ENCODE measurements at places on chromosomes 7 and 10.

DNA sequence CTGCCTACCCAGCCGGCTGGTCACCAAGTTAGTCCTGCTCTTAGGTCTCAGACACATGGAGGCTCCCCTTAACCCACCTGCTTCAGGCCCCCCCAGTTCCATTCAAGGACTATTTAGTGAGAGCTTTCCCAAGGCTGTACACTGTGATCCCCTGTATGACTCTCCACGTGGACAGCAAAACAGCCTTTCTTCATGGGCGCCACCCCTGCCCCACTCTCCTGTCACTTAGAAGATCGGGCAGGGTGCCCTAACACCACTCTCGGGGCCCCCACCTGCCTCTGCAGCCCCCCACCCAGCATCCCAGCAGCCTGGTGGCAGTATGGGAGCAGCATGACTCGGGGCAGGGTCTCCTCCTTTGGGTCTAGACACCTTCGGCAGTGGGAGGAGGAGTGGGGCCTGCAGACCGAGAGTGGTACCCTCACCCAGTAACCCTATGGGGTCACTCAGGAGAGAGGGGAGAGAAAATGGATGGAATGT is 116.6 kb downstream of the PTPN20 start:
- ATAC-seq = no peak
- no peaks in the 10 kb centered on the region for H3K4me1 ChIP-seq
- H3K4me3 ChIP-seq = no peak overlapping the region
- H3K36me3 ChIP-seq = no peaks in the 10 kb centered on the region
- peaks cover 21% of the 10 kb centered on the region for H3K27me3 ChIP-seq
- no peak overlapping the region for H3K27ac ChIP-seq

GRCh38 chr7:65397730-65398142 is 24.1 kb downstream of the ZNF92 start:
- H3K36me3 ChIP-seq = peaks cover 76% of the 10 kb centered on the region
- no peaks in the 10 kb centered on the region for H3K27me3 ChIP-seq
- ATAC-seq = no peak
- H3K27ac ChIP-seq = no peak overlapping the region

DNA sequence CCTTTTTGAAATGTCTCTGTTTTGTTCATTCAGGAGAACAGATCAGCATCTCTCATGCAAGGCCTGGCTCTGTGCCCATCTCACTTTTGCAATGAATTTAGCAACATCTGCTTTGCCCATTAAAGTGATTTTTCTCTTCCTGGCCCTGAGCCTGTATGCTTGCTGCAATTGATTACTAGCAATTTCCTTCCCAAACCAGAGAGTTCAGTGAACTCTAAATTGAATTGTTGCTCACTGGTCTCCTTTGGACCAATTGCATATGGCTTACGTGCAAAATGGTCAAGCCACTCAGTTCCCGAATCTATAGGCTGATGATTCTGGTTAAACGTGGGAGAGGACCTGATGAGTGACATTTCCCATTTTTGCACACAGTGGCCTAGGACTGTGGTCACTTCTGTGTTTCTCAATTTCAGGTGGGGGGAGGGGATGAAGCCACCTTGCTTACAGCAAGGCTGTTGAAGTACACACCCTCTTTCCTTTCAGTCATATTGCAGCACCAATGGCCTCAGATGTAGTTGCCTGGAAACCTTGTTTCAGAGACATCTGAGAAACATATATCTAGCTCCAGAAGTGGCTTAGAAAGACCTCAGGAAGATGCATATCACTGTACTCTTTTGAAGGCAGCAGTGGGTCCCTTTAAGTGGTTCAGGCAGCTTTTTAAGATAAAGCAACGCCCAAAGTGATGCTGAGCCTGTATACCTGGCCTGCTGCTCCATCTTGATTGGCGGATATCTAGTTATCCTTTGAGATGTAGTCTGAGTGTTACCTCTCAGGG is 201.4 kb downstream of the PTEN start:
- peak overlapping the region; percentile 76 for H3K27ac ChIP-seq
- H3K4me1 ChIP-seq = peaks cover 78% of the 10 kb centered on the region
- H3K4me3 ChIP-seq = no peak overlapping the region
- H3K36me3 ChIP-seq = no peaks in the 10 kb centered on the region
- ATAC-seq = peak; percentile 75
- H3K27me3 ChIP-seq = no peaks in the 10 kb centered on the region

- peaks cover 17% of the 10 kb centered on the region for H3K27me3 ChIP-seq
- no peak for ATAC-seq
Measured at GRCh38 chr10:98745645-98746044, 298.9 kb upstream of the HPS1 start.

GRCh38 chr10:6543431-6544005 is 36.6 kb downstream of the PRKCQ start:
- no peaks in the 10 kb centered on the region for H3K36me3 ChIP-seq
- peaks cover 12% of the 10 kb centered on the region for H3K4me1 ChIP-seq
- H3K27me3 ChIP-seq = peaks cover 37% of the 10 kb centered on the region
- H3K27ac ChIP-seq = no peak overlapping the region
- H3K4me3 ChIP-seq = peak overlapping the region; percentile 47
- peak; percentile 36 for ATAC-seq

DNA sequence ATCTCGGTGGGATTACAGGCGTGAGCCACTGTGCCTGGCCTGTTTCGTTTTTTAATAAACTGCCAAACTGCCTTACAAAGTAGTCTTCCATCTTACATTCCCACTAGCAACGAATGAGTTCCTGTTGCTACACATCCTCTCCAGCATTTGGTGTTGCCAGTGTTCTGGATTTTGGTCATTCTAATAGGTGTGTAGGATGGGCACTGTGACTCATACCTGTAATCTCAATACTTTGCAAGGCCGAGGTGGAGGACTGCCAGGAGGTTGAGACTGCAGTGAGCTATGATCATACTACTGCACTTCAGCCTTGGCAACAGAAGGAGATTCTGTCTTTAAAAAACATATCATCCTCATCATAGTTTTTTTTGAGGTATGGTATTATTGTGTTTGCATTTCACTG is 21.4 kb upstream of the RSBN1L start:
- ATAC-seq = peak; percentile 68
- no peaks in the 10 kb centered on the region for H3K27me3 ChIP-seq
- no peak overlapping the region for H3K4me3 ChIP-seq
- no peak overlapping the region for H3K27ac ChIP-seq
- H3K36me3 ChIP-seq = peaks cover 11% of the 10 kb centered on the region

- H3K4me1 ChIP-seq = no peaks in the 10 kb centered on the region
- H3K36me3 ChIP-seq = no peaks in the 10 kb centered on the region
- no peak overlapping the region for H3K4me3 ChIP-seq
Measured at GRCh38 chr10:67809107-67809506, 28.9 kb downstream of the DNAJC12 start.

DNA sequence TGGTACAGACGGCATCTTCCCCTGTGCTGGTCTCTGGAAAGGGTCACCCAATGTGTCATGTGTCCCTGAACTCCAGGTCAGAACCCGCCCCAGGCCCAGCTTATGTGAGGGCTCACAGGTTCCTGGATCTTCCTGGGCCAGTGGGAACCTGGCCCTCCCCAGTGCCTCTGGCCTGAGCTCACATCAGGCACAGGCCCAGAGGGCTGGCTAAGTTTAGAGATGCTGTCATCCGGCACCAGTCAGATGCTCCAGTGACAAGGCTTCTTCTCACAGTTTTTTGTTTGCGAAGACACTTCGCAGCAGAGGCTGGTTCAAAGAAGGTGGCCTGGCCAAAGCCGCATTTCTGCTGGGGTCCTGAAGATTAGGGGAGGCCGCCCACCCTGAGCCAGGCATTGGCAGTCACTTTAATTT is 11.8 kb downstream of the CAMK2B start:
- no peaks in the 10 kb centered on the region for H3K4me1 ChIP-seq
- no peak for ATAC-seq
- H3K27ac ChIP-seq = no peak overlapping the region
- H3K27me3 ChIP-seq = peaks cover 11% of the 10 kb centered on the region
- no peak overlapping the region for H3K4me3 ChIP-seq

DNA sequence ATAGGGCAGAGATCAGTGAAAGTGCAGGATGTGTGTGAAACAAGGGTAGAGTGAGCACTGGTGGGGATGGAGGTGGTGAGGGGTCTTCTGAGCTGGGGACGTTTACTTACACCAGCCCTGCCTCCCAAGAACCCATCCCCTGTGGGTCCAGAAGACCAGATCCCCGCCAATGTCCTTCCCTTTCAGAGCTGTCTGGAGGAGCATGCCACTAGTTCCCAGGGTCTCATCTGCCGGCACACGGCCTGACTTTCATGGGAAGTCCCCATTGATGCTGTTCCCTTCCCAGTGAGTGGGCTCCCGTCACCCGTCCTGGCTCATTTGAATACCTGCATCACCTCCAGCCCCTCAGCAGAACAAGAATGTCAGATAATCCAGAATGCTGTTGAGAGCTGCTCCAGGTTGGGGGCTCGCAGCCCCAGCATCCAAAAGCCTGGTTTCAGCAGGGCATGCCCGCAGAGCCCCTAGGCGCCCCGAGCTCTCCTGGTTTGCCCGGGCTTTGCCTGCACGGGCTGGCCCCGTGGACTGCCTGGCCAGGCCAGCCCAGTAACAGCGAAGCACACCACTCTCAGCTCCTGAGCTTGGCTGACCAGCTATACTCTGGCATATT is 246.7 kb downstream of the MGMT start:
- no peaks in the 10 kb centered on the region for H3K27me3 ChIP-seq
- no peak for ATAC-seq
- no peak overlapping the region for H3K27ac ChIP-seq
- peaks cover 61% of the 10 kb centered on the region for H3K36me3 ChIP-seq
- no peaks in the 10 kb centered on the region for H3K4me1 ChIP-seq

DNA sequence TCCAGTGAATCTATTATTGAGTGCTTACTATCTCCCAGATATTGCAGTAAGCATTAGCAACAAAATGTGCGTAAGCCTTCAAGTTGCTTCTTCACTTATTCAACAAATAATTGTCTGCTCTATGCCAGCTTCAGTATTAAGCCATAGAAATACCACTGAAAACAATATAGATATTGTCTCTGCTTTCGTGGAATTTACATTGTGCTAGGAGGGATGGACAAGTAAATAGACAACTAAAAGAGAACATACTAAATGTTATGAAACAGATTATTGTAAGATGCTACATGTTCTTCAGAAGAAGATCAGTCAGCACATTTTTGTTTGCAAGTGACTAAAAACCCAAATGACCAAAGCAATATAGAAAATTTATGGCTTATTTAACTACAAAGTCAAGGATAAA is 27.3 kb downstream of the CFAP69 start:
- H3K36me3 ChIP-seq = no peaks in the 10 kb centered on the region
- H3K4me3 ChIP-seq = no peak overlapping the region
- H3K4me1 ChIP-seq = no peaks in the 10 kb centered on the region
- no peak for ATAC-seq
- no peaks in the 10 kb centered on the region for H3K27me3 ChIP-seq

DNA sequence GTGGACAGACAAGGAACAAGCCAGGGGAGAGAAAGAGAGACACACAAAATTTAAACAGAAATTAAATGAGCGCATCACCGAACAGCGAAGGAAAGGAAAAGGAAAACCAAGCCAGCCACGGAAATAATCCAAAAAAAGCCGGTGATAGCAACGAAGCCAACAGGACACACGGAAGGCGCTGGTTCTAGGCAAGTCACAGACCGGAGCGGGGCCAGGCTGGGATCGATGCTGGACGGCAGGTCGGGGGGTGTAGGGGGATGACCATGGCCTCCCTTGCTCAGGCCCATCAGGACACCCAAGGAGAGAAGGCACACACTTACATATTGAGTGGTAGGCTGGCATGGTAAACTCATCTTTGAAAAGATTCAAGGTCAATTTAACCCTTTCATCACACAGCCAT is 202.5 kb upstream of the PTN start:
- H3K27me3 ChIP-seq = no peaks in the 10 kb centered on the region
- no peaks in the 10 kb centered on the region for H3K36me3 ChIP-seq
- no peak for ATAC-seq

DNA sequence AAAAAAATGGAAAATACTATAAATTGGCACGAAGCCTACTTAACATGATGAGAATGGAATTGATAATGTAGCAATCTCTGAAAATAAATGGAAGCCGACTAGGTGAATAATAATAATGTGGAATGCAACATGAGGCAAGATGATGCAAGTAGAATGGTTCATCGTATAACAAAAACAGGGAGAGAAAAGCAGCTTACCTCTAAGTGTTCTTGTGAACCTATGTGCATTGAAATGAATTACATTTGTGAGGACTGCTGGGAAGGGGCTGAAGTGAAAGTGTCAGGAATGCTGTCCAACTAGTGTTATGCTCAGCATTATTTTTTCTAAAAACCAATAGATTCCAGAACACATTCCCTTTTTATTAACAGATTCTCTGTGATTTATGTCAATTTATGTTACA is 440.6 kb upstream of the LRRN3 start:
- no peaks in the 10 kb centered on the region for H3K27me3 ChIP-seq
- no peak for ATAC-seq
- no peak overlapping the region for H3K27ac ChIP-seq
- H3K4me1 ChIP-seq = no peaks in the 10 kb centered on the region
- no peaks in the 10 kb centered on the region for H3K36me3 ChIP-seq

GRCh38 chr7:104371216-104371979 is 43.0 kb downstream of the LHFPL3 start:
- H3K27ac ChIP-seq = no peak overlapping the region
- H3K27me3 ChIP-seq = no peaks in the 10 kb centered on the region
- H3K4me1 ChIP-seq = no peaks in the 10 kb centered on the region
- no peak overlapping the region for H3K4me3 ChIP-seq
- no peaks in the 10 kb centered on the region for H3K36me3 ChIP-seq
- no peak for ATAC-seq

DNA sequence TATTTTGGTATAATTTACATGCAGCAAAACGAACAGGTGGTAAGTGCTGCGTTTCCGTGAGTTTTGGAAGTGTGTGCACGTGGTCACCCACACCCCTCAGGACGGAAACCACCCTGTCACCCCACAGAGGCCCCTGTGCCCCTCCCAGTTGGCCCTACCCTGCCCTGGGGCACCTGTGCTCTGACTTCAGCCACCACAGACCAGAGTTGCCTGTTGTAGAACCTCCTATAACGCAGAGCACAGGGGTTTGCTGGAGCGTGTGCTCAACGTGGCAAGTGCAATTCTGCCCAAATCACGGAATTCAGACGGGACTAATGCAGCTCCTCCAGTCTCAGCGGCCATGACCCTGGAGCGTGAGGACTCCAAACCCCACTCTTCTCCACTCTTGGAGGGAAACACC is 9.6 kb upstream of the CFAP46 start:
- no peak for ATAC-seq
- H3K4me1 ChIP-seq = no peaks in the 10 kb centered on the region
- no peak overlapping the region for H3K4me3 ChIP-seq
- no peaks in the 10 kb centered on the region for H3K36me3 ChIP-seq

- H3K4me3 ChIP-seq = no peak overlapping the region
- no peaks in the 10 kb centered on the region for H3K36me3 ChIP-seq
- no peak for ATAC-seq
- peaks cover 17% of the 10 kb centered on the region for H3K4me1 ChIP-seq
- H3K27me3 ChIP-seq = no peaks in the 10 kb centered on the region
- H3K27ac ChIP-seq = no peak overlapping the region
Measured at GRCh38 chr7:41809116-41809515, 106.2 kb upstream of the INHBA start.

GRCh38 chr7:99679032-99679399 is 780 bp downstream of the CYP3A5 start:
- H3K4me3 ChIP-seq = no peak overlapping the region
- H3K27me3 ChIP-seq = no peaks in the 10 kb centered on the region
- ATAC-seq = no peak
- H3K27ac ChIP-seq = no peak overlapping the region
- H3K4me1 ChIP-seq = peaks cover 6% of the 10 kb centered on the region
- peaks cover 32% of the 10 kb centered on the region for H3K36me3 ChIP-seq

- H3K4me1 ChIP-seq = peaks cover 8% of the 10 kb centered on the region
- no peaks in the 10 kb centered on the region for H3K27me3 ChIP-seq
- ATAC-seq = no peak
- no peak overlapping the region for H3K4me3 ChIP-seq
- no peaks in the 10 kb centered on the region for H3K36me3 ChIP-seq
Measured at GRCh38 chr10:79223091-79224048, 123.9 kb upstream of the PPIF start.

GRCh38 chr7:151794508-151795167 is 82.3 kb downstream of the PRKAG2 start:
- peaks cover 57% of the 10 kb centered on the region for H3K4me1 ChIP-seq
- no peaks in the 10 kb centered on the region for H3K27me3 ChIP-seq
- ATAC-seq = no peak
